Right renal cortex interstitium (tissue), 3 donors: ENCODE measurements at places on chromosomes 5 and 9.

DNA sequence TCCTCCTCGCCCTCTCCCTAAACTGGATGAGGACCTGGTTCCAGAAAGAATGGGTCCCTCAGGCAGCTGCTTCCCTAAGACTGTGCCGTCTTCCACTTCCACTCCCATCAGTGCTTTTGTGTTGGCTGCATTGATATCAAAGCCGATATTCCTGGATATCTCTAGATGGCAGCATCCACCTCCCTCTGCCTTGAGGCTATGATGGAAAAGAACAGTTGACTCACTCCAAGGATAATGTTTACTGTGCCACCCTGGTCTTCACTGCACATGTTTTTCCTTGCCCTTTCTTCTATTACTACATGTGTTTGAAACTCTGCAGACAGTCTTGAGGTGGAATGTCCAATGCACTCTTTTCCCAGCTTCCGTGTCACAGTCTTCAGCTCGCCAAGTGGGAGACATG is 211.6 kb downstream of the MAST4 start:
- DNase-seq, result no peak

- DNase-seq, result no peak
These were observed 5.8 kb downstream of the ECSCR start for GRCh38 chr5:139456776-139457175.

GRCh38 chr5:98723061-98723460 is 50.4 kb upstream of the RGMB start:
- DNase-seq, result no peak

GRCh38 chr5:136374003-136374402 is 8.7 kb upstream of the TRPC7 start:
- no peak for DNase-seq

GRCh38 chr5:121675924-121676323 is 175.8 kb upstream of the FTMT start:
- no peak for DNase-seq

DNA sequence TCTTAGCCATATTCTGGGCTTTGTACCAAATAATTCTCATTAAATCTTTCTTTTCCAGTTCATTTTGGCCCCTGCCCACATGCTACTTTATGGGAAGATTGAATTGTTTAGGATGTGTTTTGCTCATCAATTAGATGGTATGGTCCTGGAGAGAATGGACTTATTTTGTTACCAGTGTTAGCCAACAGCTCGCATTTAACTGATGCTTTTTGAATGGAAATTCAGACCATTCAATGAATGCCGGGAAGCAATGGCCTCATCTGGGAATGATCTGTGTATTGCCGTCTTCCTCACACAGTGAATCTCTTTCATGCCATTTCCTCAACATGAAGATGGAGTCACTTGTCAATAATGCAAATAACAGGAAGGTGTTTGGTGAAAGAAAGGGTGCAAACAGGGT is 370.6 kb upstream of the PIK3R1 start:
- DNase-seq, result no peak

GRCh38 chr5:114726131-114726530 is 364.3 kb downstream of the KCNN2 start:
- no peak for DNase-seq

DNA sequence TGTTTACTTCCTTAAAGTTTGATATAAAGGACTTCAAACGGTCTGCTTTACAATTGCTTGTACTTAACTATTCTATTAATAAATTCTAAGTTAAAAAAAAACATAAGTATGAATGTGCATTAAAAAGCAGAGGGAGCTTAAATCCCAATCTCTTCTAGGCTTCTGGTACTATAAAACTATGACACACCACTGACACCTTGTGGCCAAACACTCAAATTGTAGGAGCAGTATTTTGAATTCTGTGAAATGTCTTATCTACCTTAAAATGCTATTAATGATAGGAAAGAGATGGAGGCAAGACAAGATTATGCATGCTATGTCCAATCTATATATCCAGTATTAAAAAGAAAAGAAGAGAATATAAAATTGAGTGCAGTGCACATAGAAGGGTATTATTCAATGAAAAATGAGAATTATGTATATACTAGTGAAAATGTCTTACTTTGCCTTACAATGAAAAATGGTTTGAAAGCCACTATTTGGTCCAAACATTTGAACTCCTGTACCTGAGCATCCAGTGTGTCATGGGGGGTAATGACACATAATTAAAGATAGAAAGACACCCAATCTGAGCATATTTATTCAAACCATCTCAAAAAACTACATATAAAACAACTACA is 87.6 kb downstream of the ERP44 start:
- peak; percentile 3 for DNase-seq

- peak; percentile 14 for DNase-seq
These were observed 11.7 kb upstream of the OR13D1 start for GRCh38 chr9:104682642-104683041.

- no peak for DNase-seq
These were observed 49.8 kb downstream of the NR6A1 start for GRCh38 chr9:124721109-124721906.
